Stimulated activated CD4-positive, alpha-beta T cell treated with anti-CD3 and anti-CD28 coated beads, Interleukin-1b, Interleukin-23, amount 100 ng/mL, for 4 hours (primary cell): ENCODE measurements at places on chromosomes 7 and 10.

DNA sequence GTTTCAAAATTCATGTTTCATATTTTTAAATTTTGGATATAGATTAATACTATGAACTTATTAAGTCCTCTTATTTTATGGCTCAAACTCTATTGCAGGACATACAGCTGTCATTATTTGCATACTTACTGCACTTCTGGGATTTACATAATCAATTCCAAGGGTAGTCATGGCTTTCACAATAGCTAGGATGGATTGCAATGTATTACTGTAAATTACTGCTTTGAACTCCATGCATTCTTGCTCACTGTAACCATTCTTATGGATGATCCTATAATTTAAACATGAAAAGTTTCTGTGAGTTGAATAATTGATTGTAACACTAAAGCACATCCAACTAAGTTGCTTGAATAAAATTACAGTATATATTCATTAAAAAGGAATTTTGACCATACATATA is 23.5 kb downstream of the GNAT3 start:
- no peak for DNase-seq

DNA sequence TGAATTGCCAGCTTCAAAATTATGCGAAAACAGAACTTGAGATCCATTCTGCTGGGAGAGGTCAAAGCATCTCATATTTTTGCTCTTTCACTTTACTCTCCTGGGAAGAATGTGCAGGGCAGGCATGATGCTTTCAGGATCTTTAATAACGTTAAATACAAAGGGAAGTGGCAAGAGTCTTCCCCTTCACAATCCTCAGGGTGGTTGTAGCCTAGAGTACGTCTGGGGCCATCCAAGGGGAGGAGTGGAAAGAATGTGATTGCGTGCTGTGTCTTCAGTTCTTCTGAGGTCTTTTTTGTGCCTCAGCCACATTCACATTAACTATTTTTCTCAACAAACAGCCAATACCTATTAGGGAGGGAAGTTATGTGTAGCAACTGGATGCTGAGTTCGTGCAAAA is 207.3 kb downstream of the HGF start:
- DNase-seq, result no peak

GRCh38 chr10:104303594-104304355 is 34.5 kb downstream of the ITPRIP start:
- DNase-seq, result no peak

- DNase-seq, result no peak
Measured at GRCh38 chr7:3245077-3245476, 56.0 kb upstream of the SDK1 start.

DNA sequence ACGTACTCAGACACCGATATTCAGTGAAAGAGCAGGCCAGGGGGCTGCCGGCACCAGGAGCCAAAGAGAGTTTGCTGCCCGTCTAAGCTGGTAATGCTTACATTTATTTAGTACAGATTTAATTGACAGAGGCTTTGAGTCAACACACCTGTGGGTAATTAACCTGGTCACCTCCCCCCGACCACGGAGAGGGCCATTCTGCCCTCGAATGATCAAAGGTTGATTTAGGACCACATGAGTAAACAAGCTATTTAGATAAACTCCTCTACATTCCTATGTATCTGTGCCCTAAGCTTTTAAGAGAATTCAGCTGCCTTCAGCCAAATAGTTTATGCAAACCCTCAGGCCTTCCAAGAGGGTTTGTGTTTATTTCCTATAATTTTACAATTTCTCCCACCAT is 164.8 kb downstream of the IPMK start:
- no peak for DNase-seq

DNA sequence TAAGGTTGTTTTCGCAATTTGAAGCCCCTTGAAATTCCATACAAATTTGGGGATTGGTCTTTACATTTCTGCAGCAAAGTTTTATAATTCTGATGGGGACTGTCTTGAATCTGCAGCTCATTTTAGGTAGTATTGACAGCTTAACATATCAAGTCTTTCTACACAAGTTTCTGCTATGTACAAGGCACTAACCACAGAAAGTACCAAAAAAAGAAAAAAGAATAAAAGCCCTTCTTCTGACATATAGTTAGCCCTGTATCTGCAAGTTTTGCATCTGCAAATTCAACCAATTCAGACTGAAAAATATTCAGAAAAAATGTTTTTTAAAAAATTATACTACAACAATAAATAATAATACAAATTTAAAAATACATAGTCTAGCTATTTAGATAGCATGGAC is 15.3 kb downstream of the POT1 start:
- DNase-seq, result no peak

GRCh38 chr10:69228151-69228550 is 8.0 kb downstream of the HKDC1 start:
- DNase-seq, result no peak

DNA sequence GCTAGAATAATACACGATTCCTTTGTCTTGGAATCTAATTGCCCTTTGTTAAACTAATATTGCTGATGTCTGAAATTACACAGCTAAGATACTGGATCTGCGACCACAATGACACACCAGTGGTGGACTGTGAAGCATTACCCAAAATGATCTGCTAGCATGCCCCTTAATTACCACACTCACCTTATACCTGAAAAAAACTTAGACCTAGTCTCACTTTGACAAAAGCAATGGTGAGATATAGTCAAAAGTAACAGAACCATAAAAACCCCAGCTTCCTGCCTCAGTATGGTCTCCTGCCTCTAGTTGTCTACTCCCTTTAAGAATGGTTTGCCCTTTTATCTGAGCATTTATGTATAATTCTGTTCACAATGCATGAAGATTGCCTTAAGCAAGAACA is 20.8 kb upstream of the ERVW-1 start:
- no peak for DNase-seq

GRCh38 chr10:36354633-36355032 is 712.5 kb upstream of the FZD8 start:
- no peak for DNase-seq

- no peak for DNase-seq
Measured at GRCh38 chr7:25822823-25823222, 329.2 kb upstream of the NFE2L3 start.

GRCh38 chr7:28328822-28329660 is 83.3 kb upstream of the CREB5 start:
- no peak for DNase-seq

DNA sequence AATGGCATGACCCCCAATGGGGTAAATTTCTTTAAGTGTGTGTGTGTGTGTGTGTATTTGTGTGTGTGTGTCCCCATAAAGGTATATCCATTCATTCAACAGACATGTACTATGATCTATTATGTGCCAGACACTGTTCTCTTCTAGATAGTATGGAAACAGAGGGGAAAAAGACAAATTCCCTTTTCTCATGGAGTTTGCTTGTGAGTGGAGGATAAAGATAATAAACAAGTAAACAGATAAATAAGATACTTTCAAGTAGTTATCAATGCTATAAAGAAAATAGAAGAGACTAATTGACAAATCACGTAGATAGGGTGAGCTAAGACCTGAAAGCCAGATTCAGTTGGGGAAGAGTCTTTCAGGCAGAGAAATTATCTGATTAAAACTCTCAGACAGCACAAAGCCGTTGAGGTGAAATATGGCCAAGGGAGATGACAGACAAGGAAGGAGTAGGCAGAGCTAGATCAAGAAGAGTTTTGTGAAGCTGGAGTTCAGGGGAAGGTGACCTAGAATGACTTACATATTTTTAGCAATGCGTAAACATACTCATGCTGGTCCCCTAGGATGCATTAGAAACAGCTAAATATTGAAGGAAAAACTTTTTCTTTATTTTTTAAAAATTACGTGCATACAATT is 45.2 kb upstream of the DMTF1 start:
- no peak for DNase-seq

DNA sequence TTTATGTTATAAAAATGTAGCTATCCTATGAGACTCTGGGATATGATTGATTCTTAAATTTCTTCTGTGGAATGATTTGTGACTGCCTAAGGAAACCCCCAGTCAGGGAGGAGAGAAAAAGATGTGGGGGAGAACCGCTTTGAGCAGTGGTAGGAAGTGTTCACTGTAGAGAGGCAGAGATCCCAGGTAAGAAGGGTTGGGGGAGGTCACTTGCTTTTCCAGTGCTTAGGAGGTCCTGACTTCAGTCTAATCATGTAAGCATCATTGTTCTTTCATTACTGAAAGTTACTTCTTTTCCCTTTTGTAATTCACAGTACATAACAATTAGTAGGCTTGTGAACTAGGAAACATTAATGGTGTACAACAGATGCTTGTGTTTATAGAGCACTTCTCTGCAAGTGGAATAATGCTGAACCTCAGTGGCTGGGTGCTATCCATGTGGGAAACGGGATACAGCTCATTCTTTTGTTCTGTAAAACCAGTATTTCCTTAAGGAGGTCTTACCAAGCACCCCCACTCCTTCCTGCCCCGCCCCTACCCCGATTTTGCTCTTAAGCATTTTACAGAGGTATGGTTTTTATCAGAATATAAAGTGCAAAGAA is 165.4 kb downstream of the ST7 start:
- DNase-seq, result no peak

DNA sequence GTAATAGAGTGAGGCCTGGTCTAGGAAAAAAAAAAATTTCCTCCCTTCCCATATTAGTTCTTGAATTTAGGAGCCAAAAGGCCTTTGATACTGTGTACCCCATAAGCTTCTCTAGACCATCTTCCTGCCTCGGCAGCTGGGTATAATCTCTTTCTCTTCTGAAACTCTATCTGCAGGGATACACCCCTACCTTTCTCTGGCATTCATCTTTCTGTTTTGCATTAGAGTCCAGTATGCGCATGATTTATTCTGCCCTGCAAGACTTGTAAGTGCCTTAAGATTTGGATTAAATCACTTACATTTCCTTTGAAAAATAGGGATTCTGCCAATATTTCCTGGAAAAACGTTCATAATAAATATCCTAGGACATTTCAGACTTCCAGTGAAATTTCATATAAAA is 431.2 kb downstream of the PLXDC2 start:
- DNase-seq, result no peak

GRCh38 chr7:38673795-38674194 is 42.6 kb upstream of the AMPH start:
- DNase-seq, result no peak

GRCh38 chr10:63286754-63287264 is 153.7 kb downstream of the NRBF2 start:
- no peak for DNase-seq

GRCh38 chr7:15140431-15140830 is 237.9 kb upstream of the DGKB start:
- DNase-seq, result no peak

GRCh38 chr10:48589266-48589665 is 15.6 kb downstream of the ARHGAP22 start:
- no peak for DNase-seq

GRCh38 chr10:62072901-62073300 is 171.4 kb downstream of the ARID5B start:
- DNase-seq, result no peak

DNA sequence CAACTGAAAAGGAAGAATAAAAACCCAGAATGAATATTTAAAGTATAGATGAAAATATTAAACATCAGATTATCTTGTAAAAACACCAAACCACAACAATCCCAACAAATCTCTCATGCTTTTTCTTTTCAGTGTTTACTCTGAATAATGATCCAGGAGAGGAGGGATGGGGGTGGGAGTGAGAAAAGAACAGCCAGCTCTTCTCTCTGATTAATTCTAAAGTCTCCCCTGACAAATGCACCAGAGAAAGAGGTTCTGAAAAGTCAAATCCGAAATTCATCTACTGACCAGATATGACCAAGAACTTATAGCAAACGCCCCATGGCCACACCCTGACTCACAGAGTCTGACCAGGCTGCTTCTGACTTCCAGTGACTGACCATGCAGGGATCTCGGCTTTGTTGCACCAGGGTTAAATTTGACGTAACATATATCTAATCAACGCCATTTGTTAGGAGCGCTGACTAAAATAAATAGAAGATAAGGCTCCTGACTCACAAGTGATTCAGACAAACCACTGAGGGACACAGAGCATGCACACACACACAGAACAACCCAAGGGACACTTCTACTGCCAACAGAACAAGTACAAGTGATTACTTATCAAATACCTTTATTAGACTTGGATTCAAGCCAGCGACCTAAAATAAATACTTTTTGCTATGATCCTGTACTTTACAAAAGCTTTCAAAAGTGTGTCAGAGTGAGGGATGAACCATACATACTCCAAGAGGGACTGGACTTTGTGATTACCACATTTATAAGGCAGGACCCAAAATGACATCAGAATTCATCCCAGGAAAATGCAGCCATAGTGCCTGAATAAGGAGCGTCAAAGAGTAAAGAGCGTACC is 9.3 kb upstream of the SPOCK2 start:
- no peak for DNase-seq
